DMS 273 treated with DMSO at 0.1 percent for 48 hours (cell line): ENCODE measurements at places on chromosomes 12 and 14.

- no peak for DNase-seq
Measured at GRCh38 chr14:78637489-78637888, 467.3 kb downstream of the NRXN3 start.

DNA sequence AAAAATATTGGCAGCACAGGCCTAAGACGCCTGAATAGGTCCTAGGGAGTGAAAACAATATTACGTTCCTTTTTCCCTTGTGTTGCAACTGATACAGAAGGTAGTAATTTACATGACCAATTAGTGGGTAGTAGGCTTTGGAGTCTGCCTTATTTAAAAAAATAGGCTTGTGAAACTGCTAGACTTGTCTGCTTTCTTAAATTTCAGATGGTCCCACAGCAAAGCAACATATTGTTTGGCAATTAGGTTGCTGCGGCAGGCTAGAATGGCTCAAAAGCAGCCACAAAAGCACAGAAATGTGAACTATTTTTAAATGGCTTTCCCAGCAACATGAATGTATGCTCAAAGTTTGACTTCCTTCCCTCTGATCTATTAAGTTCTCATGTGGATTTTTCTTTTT lies 211.9 kb downstream of the TTC8 start:
- no peak for DNase-seq

- no peak for DNase-seq
Measured at GRCh38 chr14:35042632-35043031, 3.4 kb upstream of the FAM177A1 start.

GRCh38 chr12:5345534-5345933 lies 86.4 kb upstream of the NTF3 start:
- no peak for DNase-seq

DNA sequence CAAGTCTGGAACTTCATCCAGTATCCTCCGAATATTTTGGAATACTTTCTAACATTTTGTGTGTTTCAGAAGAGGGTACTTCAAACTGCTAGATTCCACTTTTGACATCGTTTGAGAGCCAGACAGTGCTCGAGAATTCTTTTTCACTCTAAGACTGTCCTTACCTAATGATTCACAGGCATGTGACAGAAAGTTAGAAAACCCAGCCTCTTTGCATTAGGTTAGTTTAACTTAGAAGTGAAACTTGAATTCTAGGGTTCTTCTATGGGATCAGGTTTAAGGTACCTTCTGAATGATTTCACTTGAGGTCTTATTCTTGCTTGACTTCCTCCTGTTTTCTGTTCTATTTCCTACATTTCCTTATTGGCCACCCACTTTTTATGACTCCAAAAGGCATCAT lies 431.8 kb downstream of the SLC6A15 start:
- DNase-seq: no peak

- no peak for DNase-seq
Measured at GRCh38 chr14:55505846-55506245, 65.4 kb upstream of the TBPL2 start.

- DNase-seq: no peak
Measured at GRCh38 chr12:22709292-22709691, 84.3 kb downstream of the ETNK1 start.

- peak; percentile 45 for DNase-seq
Measured at GRCh38 chr12:63940310-63941005, 96.0 kb downstream of the SRGAP1 start.

DNA sequence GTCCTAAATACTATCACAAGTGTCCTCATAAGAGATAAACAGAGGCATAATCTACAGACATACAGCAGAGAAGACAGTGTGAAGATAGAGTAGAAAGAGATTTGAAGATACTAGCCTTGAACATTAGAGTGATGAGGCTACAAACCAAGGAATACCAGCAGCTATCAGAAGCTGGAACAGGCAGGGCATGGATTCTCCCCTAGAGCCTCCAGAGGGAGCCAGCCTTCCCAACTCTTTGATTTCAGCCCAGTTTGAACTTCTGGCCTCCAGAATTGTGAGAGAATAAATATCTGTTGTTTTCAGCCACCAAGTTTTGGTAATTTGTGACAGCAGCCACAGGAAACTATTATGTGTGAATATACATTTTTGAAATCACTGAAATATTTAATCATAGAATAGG lies 47.2 kb downstream of the CCDC91 start:
- DNase-seq: no peak

GRCh38 chr14:77613201-77613600 lies 3.2 kb downstream of the SPTLC2 start:
- DNase-seq: no peak

DNA sequence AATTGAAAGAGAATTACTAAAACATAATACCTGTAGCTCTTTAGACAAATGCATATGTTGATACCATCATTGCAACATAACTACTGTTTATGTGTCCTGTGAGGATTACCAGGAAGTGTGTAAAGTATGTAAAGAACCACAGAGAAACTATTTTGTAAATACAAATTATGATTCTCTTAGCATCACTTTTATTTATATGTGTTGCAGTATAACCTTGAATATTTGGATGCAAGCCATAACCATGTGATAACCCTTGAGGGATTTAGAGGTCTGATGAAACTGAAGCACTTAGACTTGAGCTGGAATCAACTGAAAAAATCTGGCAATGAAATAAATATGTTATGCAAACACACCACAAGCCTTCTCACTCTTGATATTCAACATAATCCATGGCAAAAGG lies 77.5 kb downstream of the LRRC9 start:
- DNase-seq: no peak

DNA sequence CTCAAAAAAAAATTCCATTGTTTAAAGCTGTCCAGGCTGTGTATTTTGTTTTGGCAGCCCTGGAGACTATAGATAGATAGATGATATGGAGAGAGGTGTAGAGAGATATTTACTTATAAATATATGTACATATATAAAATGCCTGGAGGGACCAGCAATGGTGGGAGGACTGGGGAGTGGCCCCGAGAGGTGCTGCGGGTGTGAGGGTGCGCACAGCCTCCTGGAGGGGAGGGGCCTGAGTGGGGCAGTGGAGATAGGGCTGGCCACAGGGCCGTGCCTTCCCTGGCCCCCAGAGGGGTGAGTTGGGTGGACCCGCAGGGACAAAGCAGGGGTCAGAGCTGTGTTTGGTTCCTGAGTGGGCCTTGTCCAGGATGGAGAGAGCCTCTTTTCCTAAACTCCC lies 6.5 kb downstream of the ADSS1 start:
- DNase-seq: no peak

GRCh38 chr12:22687361-22688076 lies 62.5 kb downstream of the ETNK1 start:
- DNase-seq: no peak

GRCh38 chr12:96195845-96196451 lies 1.8 kb downstream of the ELK3 start:
- DNase-seq: no peak

- no peak for DNase-seq
Measured at GRCh38 chr14:104519721-104520120, 59.8 kb upstream of the C14orf180 start.

DNA sequence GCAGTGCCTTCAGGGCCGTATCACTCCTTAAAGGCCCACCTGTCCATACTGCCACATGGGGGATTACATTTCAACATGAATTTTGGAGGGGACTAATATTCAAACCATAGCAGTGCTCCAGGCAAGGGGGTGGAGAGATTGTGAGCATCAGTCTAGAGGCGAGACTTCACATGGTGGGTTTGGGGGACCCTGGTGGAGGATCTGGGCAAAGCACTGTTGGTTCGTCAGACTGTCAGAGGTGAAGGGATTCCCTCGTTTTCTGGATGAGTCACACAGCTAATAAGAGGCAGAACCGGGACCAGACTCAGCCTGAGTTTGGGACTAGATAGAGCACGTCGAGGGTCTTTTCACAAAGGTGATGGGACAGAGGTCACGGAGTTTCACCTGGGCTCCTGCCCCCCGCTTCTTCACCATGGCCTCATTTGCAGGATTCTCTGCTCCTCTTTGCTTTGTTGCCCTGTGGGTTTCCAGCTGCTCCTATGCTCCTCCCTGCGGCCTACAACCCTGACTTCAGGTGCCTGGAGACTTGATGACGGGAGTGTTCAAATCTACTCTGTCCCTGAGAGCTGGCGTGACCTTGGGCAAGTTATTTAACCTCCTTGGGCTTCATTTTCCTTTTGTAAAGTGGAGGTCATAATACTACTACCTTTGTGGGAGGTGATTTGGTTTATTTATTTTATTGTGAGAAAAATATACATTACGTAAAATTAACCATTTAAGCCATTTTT lies 41.5 kb downstream of the TEAD4 start:
- no peak for DNase-seq

- peak; percentile 13 for DNase-seq
Measured at GRCh38 chr12:116708826-116709756, 28.8 kb downstream of the SPRING1 start.

- DNase-seq: no peak
Measured at GRCh38 chr12:56998316-56998715, 8.0 kb downstream of the ZBTB39 start.

GRCh38 chr12:66321435-66321834 lies 19.1 kb downstream of the HELB start:
- no peak for DNase-seq

- no peak for DNase-seq
Measured at GRCh38 chr12:91273560-91273959, 90.9 kb upstream of the DCN start.

- DNase-seq: no peak
Measured at GRCh38 chr12:18261273-18261672, at the start of gene PIK3C2G. Gene PIK3C2G, plus strand, starts transcription at chr12:18261518. Its CDS starts 20,564 bp downstream, at chr12:18282082.

GRCh38 chr12:98074286-98074685 lies 441.1 kb upstream of the TMPO start:
- no peak for DNase-seq

DNA sequence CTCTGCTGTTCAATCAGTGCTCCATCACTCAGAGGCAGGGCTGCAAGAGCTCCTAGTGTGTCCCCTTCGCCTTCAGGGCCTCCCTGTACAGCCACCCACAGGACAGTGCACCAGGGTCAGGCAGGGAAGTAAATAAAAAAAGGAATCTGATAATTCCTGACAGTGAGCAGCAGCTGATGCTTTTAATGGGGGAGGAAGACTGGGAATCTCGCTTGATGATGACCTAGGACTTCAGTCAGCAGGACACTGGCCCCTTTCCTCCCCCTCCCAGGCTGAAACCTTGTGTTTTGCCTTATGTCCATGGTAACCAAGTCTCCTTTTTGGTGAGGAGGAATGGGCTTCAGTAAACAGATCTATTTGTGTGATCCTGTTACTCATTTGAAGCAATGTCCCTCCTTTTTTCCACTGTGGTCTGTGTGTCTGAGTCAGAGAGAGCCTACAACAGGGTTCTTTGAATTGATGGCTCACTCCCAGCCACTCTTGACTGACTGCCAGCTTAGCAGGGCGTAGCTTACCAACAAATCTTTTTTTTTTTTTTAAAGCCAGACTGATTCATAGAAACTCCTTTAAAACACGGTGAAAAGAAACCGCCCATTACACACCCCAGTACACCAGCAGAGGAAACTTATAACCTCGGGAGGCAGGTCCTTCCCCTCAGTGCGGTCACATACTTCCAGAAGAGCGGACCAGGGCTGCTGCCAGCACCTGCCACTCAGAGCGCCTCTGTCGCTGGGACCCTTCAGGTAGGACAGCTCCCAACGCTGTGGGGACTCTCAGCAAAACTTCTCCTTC lies at the start of gene EMP1:
EMP1 (plus strand) TSS at position 597 of the 792 bp plus-strand sequence. CDS start 14,785 bp downstream, outside the sequence.
- no peak for DNase-seq

- DNase-seq: no peak
Measured at GRCh38 chr14:61254808-61255526, 26.2 kb downstream of the TMEM30B start.

- no peak for DNase-seq
Measured at GRCh38 chr14:30957813-30958370, 67.6 kb upstream of the AP4S1 start.

DNA sequence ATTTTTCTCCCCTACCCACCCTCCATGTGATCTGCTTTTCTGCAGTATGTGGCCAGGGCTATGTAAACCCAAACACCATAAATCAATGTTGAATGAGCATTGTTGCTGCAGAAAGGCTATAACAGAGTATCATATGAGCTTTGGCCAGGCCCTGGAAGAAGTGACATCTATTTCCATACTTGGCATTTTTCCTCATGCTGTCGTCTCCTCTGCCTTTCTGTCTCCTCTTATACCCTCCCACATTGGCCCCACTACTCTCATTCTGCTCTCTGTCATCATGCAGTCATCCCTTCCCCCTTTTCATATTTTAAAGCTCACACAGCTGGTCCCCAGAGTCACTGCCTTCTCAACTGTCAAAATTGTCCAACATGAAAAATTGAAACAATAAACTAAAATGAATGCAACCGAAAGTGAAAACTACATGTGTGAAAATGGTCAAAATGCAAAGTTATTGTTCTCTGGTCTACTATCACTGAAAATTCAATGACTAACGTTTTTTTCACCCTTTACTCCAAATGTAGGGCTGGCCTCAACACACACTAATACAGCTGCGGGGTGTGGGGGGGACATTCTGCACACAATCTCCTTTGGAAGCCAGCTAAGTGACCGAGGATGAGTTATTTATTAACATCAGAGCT lies 290.7 kb upstream of the TMPO start:
- DNase-seq: no peak

GRCh38 chr12:53182903-53183302 lies 2.2 kb upstream of the CSAD start:
- DNase-seq: no peak

GRCh38 chr14:63454863-63455622 lies 88.1 kb downstream of the PPP2R5E start:
- DNase-seq: no peak

- no peak for DNase-seq
Measured at GRCh38 chr14:100062590-100062989, 2.6 kb upstream of the EVL start.

GRCh38 chr14:65753061-65753460 lies 340.5 kb downstream of the FUT8 start:
- DNase-seq: no peak

- DNase-seq: no peak
Measured at GRCh38 chr14:105197211-105197641, 16.1 kb upstream of the NUDT14 start.

GRCh38 chr12:110015132-110015531 lies 15.9 kb downstream of the ANKRD13A start:
- DNase-seq: no peak

DNA sequence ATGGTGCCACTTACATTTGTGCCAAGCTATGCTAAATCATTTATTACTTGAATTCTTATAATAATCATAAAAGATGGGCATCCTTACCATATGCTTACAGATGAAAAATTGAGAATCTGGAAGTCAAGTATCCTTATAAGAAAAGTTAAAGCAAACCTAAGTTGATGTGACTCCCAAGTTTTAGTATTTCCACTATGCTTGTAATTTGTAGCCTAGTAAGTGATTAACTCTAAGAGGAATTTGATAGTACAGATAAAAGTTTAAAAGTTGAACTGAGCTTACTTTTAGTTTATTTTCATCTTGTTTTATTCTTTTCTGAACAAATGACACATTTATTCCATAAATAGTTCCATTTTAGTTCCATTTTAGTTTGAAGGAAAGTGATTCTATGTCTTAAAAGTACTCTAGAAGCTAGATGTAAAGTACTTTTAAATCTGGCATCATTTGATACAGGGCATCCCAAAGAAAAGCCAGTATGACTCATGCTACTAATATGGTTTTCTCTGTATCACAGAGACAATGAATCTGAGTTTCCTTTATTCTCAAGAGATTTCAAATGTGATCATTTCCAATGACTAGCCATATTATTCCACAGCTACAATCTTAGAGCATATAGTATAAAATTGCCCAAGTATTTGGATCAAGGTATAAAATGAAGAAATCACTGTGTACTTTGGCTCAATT lies 596.0 kb downstream of the SLC16A7 start:
- DNase-seq: no peak
